GM04503 (cell line): ENCODE measurements at places on chromosomes 2 and 18.

GRCh38 chr2:190405070-190405469, 3.1 kb upstream of the MFSD6 start:
- DNase-seq: no peak

GRCh38 chr2:41736586-41736985, 311.2 kb upstream of the PKDCC start:
- DNase-seq: no peak

GRCh38 chr2:238061315-238062202, 758 bp downstream of the SCLY start:
- no peak for DNase-seq

DNA sequence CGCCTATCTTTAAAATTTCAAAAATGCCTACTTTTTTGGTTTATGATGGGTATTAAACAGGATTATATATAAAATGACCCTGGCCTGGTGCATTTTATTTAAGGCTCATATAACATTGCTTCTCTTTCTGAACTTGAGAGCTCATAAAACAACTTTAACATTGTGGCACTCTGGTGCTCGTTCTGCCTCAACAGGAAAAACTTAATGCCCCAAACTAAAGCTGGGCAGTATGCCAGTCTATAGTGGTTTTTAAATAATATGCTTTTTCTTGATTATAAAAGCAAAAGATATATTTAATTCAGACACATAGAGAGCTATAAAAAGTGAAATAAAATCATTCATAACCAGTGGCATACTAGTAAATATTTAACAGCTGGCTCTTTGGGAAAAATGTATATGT, 269.3 kb upstream of the GULP1 start:
- no peak for DNase-seq

DNA sequence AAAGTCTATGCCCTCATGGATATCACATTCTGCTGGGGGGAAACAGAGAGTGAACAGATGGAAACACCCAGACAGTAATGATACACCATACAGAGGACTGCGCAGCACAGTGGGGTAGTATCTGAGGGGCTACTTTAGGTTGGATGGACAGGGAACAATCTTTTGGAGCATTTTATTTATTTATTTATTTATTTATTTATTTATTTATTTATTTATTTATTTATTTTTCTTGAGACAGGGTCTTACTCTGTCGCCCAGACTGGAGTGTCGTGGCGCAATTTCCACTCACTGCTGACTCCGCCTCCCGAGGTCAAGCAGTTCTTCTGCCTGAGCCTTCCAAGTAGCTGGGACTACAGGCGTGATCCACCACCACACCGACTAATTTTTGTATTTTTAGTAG, 89.2 kb downstream of the TGOLN2 start:
- no peak for DNase-seq

- no peak for DNase-seq
Measured at GRCh38 chr2:216405588-216405987, 6.7 kb upstream of the SMARCAL1 start.

DNA sequence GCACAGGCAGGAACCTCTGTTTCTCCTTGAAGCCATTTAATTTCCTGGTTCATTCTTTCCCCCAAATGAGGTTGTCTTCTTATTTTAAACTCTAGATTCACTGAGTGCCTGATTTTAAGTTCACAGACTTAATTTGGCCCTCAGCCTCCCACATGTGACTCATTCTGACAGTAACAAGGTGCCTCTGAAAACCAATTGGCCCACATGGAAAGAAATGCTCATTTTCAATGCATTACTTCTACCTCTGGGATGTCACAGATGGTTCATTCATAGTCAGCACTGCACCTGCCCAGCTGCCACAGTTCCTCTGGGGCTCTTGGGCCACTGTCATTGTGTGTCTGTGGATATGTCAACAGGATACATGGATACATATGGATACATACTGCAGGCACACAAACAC, 140.4 kb upstream of the CAPN13 start:
- DNase-seq: no peak

- DNase-seq: no peak
Measured at GRCh38 chr2:98805412-98806171, 74.7 kb upstream of the MGAT4A start.

- peak; percentile 44 for DNase-seq
Measured at GRCh38 chr2:43745457-43745856, 28.4 kb upstream of the DYNC2LI1 start.

DNA sequence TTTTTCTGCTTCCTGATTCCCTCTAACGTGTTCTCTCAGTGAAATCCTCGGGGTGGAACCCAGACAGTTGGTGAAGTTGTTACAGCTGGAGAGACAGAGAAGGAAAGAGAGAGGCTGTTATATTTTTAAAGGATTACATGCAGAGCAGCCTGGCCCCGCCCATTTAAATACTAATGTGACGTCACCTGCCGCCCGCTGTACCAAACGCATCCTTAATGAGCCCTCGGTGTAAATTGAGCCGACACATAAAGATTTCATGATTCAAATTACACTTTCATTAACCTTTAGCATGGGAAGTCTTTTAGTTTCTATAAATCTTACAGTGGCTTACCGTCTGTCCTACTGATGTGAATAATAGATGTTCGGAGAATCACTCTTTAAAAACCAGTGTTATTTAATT, 164.0 kb upstream of the SIX3 start:
- no peak for DNase-seq

- DNase-seq: no peak
Measured at GRCh38 chr2:203022751-203023150, 8.1 kb downstream of the NBEAL1 start.

- no peak for DNase-seq
Measured at GRCh38 chr2:144643537-144644336, 123.8 kb upstream of the ZEB2 start.

DNA sequence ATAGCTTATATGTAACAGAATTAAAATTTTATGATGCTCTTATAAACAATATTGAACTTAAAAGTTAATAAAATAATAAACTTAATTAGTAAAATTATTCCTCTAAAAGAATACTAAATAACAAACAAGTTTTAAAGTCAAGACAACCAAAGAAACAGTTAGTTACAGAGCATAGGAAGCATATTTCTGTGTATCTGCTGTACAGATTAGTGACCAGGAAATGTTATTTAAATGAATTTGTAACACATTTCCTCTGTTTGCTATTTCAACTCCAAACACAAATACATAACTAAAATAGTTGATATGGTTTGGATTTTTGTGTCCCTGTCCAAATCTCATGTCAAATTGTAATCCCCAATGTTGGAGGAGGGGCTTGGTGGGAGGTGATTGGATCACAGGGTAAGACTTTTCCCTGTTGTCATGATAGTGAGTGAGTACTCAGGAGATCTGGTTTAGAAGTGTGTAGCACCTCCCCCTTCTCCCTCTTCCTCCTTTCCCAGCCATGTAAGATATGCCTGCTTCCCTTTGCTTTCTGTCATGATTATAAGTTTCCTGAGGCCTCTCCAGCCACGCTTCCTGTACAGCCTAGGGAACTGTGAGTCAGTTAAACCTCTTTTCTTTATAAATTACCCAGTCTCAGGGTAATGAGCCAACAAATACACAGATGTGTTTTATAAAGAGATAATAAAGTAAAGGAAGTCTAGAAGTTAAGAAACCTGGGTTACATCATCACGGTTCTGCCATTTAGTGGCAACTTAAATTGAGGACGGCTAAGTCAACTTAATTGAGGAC, 51.8 kb downstream of the ROCK2 start:
- DNase-seq: no peak

- DNase-seq: no peak
Measured at GRCh38 chr2:105373895-105374401, 24.9 kb downstream of the FHL2 start.

DNA sequence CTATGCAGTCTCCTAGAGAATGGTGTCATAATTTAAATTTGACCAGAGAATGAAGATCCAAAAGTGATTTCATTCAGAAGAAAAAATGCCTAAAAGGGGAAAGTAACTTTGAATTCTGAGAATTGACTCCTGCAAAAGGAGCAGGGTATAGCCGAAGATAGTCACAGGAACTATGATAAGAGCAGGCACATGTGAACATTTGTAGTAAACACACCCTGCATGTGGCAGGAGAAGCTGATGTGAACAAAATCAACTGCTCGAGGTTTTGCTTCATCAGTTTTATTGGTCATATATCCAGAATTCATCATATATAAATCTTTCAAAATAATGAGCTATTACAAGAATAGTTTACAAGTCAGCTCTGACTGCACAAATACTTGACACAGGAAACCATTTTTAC, 14.0 kb downstream of the MCFD2 start:
- no peak for DNase-seq

- DNase-seq: no peak
Measured at GRCh38 chr2:43538034-43538670, 57.7 kb downstream of the THADA start.

GRCh38 chr2:111707700-111708099, 176.3 kb downstream of the ANAPC1 start:
- DNase-seq: no peak

- no peak for DNase-seq
Measured at GRCh38 chr2:167049659-167050058, 161.4 kb downstream of the XIRP2 start.

- no peak for DNase-seq
Measured at GRCh38 chr2:113135317-113135716, 7.9 kb downstream of the IL1RN start.

- no peak for DNase-seq
Measured at GRCh38 chr2:97788986-97789644, 75.7 kb downstream of the ZAP70 start.

GRCh38 chr18:12041561-12041960, 52.1 kb upstream of the ANKRD62 start:
- peak; percentile 71 for DNase-seq

- no peak for DNase-seq
Measured at GRCh38 chr2:29113027-29113686, 2.1 kb upstream of the CLIP4 start.

DNA sequence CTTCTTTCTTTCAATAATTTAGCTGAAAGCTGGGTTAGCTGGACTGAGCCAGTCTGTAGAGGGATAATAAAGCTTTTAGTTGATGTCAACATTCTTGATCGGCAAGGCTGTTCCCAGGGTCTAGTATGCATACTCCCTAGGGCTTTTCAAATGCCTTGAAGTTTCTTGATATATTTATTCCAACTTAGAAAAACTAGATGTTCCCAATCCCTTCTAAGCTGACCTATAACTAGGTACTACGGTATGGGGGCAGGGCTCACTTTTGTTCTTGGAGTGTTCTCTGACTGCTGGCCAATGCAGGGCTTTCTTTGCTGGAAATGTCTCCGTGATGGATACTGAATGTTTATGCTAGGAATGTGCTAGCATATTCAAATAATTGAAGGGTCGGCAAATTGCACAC, 258.6 kb upstream of the TANK start:
- no peak for DNase-seq

DNA sequence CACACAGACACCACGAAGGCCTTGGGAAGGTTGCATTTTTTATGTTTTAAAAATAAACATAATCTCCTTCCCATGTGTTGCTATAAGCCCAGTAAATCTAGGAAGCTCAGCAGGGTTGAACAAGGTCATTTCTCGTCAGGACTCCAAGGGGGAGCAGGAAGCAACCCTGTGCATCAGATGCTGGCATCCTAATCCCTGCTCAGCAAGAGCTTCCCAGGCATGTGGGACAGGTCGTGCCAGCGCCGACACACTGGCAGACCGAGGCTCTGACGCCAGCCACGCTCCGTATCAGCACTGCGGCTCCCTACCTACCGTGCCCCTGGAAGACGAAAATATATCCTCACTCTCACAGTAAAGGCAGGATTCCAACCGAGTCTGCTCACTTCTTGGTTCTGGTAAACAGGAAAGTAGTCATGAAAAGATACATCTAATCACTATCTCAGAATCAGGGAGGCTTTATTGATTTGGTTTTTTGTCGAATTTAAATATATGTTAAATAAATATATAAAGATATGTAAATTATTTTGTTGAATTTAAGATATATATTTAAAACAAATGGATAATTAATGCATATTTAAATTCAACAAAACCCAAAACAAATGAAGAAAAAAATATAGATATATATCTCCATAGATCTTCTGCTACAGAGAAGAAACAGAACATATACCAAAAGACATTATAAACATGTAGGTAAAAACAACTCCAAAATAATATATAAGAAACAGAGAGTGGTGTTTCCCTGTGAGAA, 61.4 kb downstream of the TXNL1 start:
- no peak for DNase-seq

DNA sequence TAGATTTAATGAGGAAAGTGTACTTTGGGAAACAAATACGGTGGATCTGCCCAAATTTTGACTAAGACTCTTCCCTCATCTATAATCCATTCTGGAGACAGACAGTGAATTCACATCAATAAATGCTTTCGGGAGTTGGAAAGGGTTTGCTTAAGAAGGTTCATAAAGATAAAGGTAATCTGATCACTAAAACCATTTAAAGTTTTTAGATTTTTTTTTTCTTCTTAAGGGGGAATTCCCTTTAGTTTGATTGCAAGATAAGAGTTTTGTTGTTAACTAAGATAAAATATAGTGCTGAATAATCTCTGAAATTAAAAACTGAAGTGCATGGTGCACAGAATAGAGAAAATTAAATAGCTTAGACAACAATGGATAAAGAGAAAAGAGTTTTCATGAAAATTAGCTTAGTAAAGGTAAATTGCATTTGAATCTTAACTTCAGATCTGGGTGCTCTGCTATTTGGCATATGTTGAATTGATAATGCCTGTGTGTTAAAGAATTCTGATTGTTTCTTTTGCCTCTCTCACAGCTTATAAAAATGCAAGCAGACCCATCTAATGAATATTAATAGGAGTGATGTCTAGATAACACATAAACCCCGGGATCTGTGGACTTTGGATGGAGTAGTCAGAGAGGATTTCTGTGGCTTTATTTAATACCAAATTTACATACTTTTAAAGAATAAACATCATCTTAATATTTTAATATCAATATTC, 100.8 kb downstream of the MEIS1 start:
- no peak for DNase-seq

DNA sequence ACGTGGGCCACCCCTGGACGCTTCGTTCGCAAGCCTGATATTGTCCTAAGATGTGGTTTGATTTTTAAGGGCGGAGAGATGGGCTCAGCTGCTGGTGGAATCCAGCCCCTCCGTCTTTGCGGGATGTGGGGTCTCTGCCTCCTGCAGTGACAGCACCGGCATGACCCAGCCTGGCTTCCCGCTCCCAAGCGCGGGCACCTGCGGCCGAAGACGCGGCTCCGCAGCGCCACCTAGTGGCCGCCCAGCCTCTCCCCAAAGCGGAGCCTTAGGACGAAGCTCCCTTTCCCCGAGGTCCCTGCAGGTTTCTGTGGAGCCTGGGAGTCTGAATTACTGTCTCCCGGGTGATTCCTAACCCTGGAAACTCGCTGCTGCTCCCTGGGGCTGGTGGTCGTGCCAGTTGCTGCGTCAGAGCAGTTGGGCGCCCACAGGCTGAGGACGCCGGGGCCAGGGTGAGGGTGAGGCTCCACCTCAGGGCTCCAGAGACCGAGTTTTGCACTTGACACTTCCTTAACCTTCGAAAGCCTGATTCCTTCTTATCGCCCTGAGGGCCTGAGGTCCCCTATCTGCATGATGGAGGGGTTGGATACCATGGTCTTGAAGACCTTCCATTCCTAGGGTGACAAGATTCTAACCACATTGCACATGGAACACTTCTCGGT, 137.5 kb downstream of the TPO start:
- no peak for DNase-seq

GRCh38 chr2:237321746-237322145, 92.2 kb downstream of the COL6A3 start:
- DNase-seq: no peak
